ENCODE measurements at places on chromosomes 4 and X.

GRCh38 chrX:55624403-55624802, 1.2 kb downstream of the FOXR2 start:
- DNase-seq: no peak

DNA sequence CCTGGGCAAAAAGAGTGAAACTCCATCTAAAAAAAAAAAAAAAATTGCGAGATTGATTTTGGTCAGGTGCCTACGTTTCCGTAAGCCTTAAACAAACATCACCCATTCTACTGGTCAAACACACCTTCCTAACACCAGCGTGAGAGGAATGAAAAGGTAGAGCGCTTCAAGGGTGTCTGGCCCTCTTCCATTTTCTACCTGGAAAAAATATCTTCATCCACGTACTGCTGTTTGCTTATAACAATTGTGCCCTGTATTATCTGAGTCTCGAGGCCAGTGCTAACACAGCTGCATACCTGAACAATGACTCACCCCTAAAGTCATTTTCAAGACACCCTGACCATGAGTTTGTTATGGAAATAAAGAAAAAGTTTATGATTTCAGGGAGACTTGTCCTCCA, 13.9 kb downstream of the TMSB4X start:
- DNase-seq: no peak

GRCh38 chr4:22824091-22824490, 131.4 kb downstream of the GBA3 start:
- no peak for DNase-seq

DNA sequence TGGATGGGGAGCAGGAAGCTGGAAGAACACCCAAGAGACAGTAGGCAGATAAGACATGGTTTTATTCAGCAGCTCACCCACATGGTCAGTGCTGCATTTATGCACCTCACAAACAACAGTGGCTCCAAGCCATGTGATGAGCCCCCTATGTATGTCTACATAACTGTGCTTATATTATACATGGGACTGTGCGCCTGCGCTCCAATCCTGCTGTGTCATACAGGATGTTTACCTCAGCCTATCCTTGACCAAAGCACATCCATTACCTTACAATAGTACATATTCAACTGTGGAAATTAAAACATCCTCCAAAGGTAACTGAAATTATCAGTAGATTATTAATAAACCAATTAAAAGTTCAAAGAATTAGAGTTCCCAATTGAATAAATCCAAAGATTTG, 44.1 kb upstream of the SGMS2 start:
- DNase-seq: no peak

- no peak for DNase-seq
Observed at GRCh38 chr4:109121561-109121960, 180.9 kb downstream of the COL25A1 start.

- no peak for DNase-seq
Observed at GRCh38 chrX:40011322-40012038, 86.3 kb downstream of the BCOR start.

DNA sequence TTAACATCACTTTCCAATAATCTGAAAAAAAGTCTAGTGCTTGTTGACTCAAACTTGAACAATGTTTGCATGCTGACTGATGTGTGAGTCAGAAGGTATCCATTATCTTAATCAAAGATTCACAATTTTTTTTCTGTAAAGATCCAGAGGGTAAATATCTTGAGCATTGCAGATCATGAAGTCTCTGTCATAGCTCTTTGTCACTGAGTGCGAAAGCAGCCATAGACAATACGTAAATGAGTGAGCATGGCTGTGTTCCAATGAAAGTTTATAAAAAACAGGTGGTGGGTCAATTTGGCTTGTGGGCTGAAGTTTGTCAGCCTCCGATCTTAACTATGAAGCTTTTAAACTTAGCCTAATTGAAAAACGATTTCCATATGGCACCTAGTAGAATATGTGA, 37.7 kb downstream of the NHS start:
- DNase-seq: no peak

DNA sequence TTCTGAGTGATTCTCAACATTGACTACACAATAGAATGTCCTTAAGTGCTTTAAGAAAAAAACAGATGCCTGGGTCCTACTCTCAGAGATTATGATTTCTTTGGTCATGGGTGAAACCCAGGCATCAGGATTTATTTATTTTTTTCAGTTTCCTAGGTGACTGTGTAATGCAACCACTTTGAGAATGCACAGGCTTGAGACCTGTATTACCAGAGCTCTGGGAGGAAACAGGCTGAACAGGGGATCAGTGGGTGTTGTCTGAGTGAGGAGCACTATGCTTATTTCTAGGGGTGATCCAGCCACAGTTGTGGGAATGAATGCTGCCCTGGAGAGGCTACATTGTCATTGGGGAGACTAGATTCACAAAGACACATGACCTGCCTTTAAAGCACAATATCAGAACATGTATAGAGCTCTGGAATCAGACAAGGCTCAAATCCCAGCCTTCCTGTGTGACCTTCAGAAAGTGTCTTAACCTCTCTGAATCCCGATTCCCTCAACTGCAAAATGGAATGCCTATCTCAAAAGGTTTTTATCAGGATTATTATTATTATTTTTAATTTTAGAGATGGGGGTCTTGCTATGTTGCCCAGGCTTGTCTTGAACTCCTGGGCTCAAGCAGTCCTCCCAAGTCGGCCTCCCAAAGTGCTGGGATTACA, 61.6 kb upstream of the PRPS1 start:
- no peak for DNase-seq

DNA sequence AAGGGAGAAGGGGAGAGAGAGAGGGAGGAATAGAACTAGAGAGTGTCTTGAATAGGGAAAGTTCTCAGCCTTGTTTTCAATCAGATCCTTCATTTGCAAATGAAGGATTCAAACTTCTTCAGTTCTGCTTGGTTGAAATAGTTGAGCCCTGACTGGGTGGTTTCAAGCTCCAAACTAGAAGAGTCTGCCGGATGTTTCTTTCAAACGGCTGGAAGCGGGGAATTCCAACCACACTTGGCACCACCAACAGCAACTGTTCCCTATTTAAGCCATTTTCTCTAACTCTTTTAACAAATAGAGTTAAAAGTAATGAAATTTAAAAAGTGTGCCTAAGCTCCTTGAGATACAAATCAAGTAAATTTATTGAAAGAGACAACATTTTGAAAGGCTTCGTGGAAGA, 67.5 kb upstream of the DDX60 start:
- DNase-seq: no peak

- no peak for DNase-seq
Observed at GRCh38 chr4:109185548-109185947, 116.9 kb downstream of the COL25A1 start.

DNA sequence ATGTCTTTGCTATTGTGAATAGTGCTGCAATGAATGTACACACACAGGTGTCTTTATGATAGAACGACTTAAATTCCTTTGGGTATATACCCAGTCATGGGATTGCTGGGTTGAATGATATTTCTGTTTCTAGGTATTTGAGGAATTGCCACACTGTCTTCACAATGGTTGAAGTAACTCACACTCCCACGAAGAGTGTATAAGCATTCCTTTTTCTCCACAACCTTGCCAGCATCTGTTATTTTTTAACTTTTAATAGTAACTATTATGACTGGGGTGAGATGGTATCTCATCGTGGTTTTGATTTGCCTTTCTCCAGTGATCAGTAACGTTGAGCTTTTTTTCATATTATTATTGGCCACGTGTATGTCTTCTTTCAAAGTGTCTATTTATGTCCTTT, 17.6 kb upstream of the DCUN1D4 start:
- DNase-seq: no peak

DNA sequence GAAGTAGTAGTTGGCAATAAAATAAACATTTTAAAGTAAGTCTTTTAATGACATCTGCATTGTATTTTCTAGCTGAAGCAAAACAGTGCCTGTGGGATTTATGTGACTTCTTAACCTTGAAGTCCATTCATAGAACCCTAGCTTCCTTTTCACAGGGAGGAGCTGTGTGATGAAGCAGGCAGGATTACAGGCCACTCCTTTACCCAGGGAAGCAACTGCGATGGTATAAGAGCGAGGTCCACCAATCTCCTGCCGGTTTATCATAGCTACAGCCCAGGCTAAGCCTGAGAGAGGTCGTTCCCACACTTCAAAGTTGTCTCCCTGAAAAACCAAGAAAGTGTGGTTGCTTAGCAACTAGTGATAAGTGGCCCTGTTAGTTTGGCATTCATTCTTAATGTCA, 7.0 kb downstream of the RPL36A start:
- no peak for DNase-seq

DNA sequence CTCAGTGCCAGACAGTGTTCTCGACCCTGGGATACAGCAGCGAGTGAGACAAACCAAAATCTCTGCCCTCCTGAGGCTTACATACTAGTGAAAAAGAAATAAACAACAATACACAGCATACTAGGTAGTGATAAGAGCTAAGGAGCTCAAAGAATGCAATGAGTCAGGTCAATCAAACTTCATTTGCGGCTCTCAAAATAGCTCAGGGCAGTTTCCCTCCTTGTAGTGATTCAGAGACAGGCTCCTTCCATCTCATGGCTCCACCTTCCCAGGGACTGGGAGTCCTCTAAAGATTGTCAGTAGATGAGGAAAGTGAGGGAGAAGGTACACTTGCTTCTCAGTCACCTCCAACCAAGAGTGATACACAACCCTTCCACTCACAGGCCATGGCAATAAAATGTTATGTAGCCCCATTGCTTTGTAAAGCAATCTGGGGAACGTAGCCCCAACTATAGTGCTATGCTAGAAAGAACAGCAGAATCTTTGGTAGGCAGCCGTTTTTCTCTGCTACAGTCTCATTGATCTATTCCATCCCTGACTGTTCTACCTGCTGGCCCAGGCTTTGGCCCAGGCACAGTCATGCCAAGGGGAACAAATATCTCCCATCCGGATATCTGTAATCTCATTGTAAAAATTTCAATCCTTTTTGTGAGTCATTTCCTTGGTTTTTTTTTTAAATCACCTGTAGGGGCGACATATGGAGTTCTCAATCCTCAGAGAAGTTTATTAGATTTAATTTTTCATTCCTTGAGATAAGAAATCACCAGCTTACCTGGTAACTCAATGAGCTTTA, 183.1 kb upstream of the S100G start:
- DNase-seq: no peak

DNA sequence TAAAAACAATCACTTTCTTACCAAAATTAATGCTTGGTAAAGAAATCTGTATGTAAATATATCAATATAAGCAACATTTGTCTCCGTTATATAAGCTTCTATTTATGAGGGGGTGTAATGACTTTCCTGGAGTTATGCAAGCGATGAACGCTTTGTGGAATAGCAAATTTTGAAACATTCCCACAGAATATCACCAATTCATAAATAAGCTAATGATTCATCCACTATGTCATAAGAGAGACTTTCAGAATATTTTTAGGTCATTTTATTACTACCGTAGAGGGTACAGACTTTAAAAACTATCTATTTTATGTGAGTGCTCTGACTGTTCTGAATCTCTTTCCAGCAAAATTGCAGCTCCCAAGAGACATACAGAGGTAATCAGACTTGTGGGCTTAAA, 179.5 kb upstream of the FTHL17 start:
- no peak for DNase-seq

- DNase-seq: no peak
Observed at GRCh38 chrX:8927066-8927635, 106.8 kb downstream of the FAM9B start.

DNA sequence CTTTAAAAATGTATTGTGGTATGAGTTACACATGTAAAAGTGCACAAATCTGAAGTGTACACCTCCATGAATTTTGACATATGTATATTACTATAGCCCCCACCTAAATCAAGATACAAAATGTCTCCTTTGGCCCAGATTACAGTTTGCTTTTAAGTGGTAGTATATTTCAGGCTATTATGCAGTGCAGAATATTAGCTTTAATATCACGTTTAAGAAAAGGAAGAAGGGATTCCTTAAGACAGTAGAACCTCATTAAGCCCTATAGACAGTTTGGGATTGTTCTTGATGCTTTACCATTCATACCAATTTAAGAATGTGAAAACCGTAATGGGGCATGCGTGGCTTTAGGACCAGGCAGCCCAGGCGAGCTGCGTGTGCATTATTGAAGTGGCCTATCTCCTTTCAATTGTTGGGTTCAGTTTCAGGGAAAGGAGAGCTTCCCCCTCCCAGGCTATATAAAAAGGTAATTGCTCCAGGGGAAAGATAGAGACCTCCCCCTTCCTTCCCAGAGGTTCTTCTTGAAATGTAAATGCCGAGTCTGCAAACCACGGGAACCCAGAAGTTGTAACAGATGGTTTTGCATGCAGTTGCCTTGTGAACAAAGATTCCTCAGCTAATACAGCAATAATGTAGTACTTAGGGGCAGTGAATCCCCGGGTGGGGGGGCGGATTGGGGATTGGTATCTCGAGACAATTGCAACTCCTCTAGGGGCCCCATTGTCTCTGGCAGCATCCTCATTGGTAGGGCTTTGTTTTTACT, 106.1 kb downstream of the UCHL1 start:
- no peak for DNase-seq

All from GM20000 (cell line).